Peyer's patch (tissue), 4 donors: ENCODE measurements at places on chromosomes 2 and 18.

DNA sequence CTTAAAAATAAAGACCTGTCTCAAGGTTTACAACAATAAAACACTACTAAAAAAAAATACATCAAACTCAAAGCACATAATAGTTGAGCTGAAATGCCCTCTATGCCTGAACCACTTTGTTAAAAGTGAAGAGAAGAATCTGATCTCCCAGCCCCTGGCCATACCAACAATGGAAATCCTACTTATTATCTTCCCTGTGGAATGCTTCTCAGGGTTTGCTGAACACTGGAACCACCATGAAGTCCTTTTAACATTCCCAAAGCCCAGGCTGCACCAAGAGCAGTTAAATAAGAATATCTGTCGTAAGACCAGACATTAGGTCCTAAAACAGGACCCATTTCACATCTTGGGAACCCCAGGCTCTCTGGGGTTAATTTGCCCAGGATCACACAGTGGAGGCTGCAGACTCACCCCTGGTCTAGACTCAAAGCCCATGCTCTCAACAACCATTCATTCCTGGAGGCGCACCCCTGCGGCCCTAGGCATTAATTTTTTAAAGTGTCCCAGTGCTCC is 285.8 kb downstream of the STK39 start:
- no peak for DNase-seq

DNA sequence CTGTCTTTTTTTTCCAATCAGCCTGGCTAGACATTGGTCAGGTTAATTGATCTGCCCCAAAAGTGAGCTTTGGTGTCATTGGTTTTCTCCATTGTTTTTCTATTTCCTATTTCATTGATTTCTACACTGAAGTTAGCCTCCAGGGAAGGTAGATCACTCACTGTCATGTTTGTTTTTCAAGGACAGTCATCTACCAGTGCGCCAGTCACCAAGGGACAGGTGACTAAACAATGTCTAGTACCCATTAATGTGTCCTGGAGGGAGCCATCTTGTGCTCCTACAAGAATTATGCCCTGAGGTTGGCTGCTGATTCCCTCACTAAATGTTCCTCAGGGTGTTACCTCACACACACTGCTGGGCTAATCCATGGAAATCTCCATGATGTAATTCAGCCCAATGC is 17.6 kb upstream of the USP40 start:
- no peak for DNase-seq

DNA sequence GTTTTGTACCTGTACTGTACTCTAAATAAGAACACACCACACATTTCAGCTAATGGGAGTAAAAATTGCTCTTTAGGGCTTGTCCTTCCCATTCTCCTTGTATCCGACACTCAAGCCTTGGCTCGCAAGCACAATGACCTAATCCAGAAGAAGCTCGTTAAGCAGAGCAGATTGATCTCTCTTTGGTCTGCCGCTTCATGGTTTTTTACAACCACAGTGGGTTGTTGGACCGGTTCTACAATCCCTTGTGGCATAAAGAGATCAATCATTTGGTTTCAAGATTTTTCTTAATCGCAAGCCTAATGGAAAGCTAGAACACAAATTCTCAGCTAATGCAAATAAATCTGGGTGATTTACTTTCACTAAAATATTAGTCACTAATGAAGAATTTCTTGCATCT is 662.1 kb downstream of the LRP1B start:
- no peak for DNase-seq

DNA sequence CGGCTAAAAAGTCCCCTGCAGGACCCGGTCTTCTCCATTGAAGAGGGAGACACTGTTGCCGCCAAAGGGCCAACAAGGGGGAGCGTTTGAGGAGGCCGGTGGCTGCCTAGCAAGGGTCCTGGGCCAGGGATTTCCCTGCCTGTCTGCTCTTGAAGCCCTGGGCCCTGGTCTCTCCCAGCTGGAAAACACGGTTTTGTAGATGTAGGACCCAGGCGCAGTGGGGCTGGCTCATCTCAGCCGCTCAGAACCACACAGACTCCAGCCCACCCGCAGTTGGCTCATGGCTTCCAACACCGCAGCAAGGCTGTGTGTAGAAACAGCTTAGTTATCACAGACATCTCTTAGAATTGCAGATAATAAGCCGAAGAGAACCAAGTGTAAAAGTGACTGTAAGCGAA is 57.1 kb upstream of the TWIST2 start:
- DNase-seq, result no peak

DNA sequence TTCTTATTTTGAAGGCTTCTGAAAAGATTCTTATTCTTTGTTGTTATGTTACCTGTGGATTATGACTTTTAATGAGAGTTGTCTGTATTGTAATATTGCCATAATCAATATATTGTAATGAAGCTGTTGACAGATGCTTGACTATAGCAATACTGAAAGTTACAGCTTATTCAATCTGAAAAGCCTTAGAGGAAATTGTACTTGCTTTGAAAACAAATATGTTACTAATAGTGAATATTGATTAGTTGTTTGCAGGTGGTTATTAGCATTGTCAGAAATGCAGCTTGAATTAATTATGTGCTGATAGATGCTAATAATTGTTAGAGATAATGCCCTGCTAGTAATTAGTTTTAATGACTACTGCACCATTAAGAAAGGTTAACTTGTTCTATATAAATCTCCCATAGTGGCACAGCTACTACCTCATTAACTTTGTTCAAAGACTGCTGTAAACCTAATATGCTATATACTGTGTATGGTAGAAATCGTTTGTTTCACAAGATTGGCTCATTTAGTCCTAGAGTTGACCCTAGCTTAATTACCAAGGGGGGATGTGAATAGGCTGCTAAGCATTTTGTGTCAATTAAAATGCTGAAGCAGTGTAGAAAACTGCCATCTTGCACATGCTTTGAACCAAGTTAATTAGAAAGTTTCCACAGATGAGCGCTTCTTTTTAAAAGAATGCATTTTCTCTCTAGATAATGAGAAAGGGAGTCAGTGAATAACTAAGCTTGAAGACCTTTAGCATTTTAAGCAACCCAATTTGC is 30.5 kb downstream of the SLC39A10 start:
- no peak for DNase-seq
